ENCODE measurements at places on chromosomes 12 and 14. TPM values are rescaled to one million over a fixed set of nuclear protein-coding genes. Genes with fewer than 3 reads are reported as not detected.

- H3K27me3 ChIP-seq, result no peaks in the 10 kb centered on the region
- H3K36me3 ChIP-seq, result no peaks in the 10 kb centered on the region
- H3K4me3 ChIP-seq, result no peak overlapping the region
- DNase-seq, result no peak
- no peak overlapping the region for H3K27ac ChIP-seq
- no peaks in the 10 kb centered on the region for H3K4me1 ChIP-seq
Observed at GRCh38 chr14:51674294-51675002, 22.7 kb downstream of the FRMD6 start.

- DNase-seq, result no peak
- H3K27me3 ChIP-seq, result peaks cover 4% of the 10 kb centered on the region
- H3K27ac ChIP-seq, result no peak overlapping the region
Observed at GRCh38 chr12:76266797-76267196, 81.4 kb downstream of the BBS10 start.

Gene TAS2R13
- 0.90 TPM for total RNA-seq

GRCh38 chr12:124768452-124769162 is 95.1 kb downstream of the SCARB1 start:
- no peak for DNase-seq
- H3K27me3 ChIP-seq, result peaks cover 10% of the 10 kb centered on the region
- no peak overlapping the region for H3K4me3 ChIP-seq

DNA sequence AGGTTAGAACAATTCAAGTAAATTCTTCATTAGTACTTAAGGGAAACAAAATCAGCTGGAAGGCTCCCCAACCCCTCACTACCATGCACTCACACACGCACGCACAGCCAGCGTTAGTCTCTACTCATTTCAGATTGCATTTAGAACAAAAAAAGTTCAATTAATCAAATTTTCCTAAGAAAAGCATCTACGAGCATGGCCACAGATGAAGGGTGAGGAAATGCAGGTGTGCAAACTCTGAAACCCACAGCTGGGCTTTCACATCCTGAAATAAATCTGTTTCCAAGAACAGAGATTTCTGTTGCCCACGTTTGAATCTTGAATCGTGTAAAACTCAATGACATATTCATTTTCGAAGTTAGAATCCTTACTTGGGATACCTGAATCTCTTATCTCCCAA is 62.6 kb downstream of the SEL1L start:
- no peaks in the 10 kb centered on the region for H3K4me1 ChIP-seq
- no peak overlapping the region for H3K27ac ChIP-seq
- no peak overlapping the region for H3K4me3 ChIP-seq
- H3K27me3 ChIP-seq, result peaks cover 2% of the 10 kb centered on the region
- no peaks in the 10 kb centered on the region for H3K36me3 ChIP-seq

DNA sequence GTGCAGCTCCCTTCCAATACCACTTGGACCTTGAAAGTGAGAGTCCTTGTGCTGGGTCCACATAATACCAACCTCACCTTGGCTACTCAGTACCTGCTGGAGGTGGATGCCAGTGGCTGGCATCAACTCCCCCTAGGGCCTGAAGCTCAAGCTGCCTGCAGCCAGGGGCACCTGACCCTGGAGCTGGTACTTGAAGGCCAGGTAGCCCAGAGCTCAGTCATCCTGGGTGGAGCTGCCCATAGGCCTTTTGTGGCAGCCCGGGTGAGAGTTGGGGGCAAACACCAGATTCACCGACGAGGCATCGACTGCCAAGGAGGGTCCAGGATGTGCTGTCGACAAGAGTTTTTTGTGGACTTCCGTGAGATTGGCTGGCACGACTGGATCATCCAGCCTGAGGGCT is 5.7 kb upstream of the INHBE start:
- no peak for DNase-seq
- H3K27ac ChIP-seq, result no peak overlapping the region
- H3K4me1 ChIP-seq, result no peaks in the 10 kb centered on the region
- H3K4me3 ChIP-seq, result no peak overlapping the region
- H3K36me3 ChIP-seq, result peaks cover 7% of the 10 kb centered on the region

Gene FOXN4
- not detected for total RNA-seq

Gene NEUROD4
- total RNA-seq, result not detected

Gene LRIG3
- total RNA-seq, result 103 TPM

DNA sequence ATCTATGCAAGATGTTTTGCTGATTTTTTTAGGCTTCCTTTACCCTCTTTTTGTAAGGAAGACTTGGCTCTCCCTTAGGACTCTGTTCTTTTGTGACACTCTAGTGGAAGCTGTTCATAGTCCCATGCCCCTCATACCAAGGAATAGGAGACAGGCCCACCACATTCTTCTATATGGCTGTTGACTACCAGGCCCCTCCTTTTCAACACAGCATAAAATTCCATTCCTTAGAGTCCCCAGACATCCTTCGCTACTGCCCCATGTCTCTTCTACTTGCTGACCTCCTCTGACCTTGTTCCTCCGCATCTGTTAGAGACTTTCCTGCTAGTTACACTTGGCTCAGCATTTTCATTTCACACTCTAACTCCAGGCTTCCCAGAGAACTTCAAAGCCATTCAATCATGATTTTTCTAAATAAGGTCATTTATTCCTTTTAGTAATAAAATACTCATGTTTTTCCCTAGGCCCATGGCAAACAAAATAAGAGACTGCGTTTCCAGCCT is 9.7 kb downstream of the PIK3C2G start:
- H3K36me3 ChIP-seq, result no peaks in the 10 kb centered on the region
- H3K27ac ChIP-seq, result no peak overlapping the region
- no peak for DNase-seq

Gene ADAM20
- total RNA-seq, result 1.2 TPM
